Activated CD4-positive, alpha-beta T cell treated with anti-CD3 and anti-CD28 coated beads, Interleukin-2, amount 50 U/mL, for 16 hours (primary cell): ENCODE measurements at places on chromosomes 13 and 19.

GRCh38 chr13:99308471-99309087 is 1.4 kb upstream of the GPR183 start:
- no peak for DNase-seq

GRCh38 chr19:18425515-18426415 is 6.6 kb downstream of the SSBP4 start:
- no peak for DNase-seq

DNA sequence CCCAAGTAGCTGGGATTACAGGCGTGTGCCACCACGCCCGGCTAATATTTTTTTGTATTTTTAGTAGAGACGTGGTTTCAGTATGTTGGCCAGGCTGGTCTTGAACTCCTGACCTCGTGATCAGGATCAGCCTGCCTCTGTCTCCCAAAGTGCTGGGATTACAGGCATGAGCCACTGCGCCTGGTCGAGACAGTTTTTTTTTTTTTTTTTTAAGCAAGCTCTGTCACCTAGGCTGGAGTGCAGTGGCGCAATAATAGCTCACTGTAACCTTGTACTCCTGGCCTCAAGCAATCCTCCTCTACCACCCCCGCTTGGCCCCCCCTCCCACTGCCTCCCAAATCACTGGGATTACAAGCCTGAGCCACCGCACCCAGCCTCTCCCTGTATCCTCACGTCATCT is 6.4 kb upstream of the MAP2K7 start:
- DNase-seq = no peak

- no peak for DNase-seq
Observed at GRCh38 chr13:112434032-112434431, 57.9 kb downstream of the SPACA7 start.

DNA sequence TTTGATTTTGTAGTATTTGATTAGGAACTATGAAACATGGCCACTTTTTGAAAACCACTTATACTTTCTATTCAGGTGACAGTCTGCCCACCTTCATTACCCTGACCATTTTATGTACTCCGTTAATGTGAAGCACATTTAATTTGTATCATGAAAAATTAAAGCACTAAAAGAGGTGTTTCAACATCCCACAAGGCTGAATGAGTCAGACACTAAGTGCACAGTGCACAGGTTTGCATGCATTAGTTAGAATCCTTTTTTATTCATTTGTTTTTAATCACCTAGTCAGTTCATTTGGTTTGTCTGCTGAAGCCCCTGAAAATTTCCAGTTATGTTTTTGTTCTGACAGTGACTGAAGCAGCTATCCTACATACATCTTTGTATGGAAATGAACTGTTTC is 271.0 kb downstream of the SLITRK5 start:
- no peak for DNase-seq

GRCh38 chr19:38378866-38379265 is 4.5 kb downstream of the PSMD8 start:
- no peak for DNase-seq

DNA sequence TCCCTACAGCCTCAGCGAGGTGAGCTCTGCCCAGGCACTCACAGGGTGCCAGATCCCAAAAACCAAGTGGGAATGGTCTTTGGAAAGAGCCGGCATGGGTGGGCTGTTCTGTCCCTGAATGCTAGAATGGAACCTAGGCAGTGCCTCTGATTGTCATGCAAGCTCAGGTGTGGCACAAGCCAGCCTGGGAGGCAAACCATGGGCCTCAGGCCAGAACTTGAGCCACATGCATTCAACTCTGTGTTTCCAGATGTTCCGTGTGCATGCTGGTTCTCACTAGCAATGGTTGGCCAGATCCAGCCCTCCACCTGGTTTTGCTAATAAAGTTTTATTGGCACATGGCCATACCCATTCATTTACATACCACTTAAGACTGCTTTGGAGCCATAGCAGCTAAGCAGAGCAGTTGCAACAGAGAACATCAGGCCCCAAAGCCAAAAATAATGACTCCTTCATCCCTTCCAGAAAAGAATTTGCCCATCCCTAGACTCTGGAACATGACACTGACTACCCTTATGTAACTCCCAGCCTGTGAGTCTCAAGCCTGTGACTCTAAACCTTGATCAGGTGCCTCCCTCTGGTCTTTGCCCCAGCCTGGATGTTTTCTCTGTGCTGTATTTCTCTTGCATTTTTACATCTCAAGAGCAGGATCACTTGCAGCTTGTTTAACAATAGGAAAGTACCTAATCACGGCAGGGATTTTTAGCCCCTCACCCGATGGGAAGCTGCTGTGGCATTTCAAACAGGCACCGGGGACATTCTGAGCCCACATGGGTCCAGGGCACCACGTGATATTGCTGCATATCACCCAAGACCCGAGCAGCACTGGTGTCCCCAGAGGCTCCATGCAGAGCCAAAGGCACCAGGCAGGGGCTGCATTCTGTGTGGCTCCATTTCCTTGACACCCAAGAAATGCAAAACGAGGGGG is 55.4 kb upstream of the USE1 start:
- no peak for DNase-seq

GRCh38 chr13:46679369-46680120 is 117.4 kb downstream of the ESD start:
- DNase-seq = peak; percentile 34

DNA sequence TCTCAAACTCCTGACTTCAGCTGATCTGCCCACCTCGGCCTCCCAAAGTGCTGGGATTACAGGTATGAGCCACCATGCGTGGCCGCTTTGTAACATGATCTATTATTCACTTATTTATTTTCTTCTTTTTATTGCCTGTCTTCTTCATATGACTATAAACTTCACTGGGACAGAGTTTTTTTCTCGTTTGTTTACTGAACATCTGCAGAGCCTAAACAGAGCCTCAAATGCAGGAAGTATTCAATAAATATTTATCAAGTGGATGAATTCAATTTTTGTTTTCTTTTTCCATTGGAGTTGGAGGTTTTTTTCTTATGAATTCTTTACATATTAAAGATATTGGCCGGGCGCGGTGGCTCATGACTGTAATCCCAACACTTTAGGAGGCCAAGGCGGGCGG is 54.7 kb downstream of the SKA3 start:
- DNase-seq = no peak
